ENCODE measurements at places on chromosomes 12 and 14.

DNA sequence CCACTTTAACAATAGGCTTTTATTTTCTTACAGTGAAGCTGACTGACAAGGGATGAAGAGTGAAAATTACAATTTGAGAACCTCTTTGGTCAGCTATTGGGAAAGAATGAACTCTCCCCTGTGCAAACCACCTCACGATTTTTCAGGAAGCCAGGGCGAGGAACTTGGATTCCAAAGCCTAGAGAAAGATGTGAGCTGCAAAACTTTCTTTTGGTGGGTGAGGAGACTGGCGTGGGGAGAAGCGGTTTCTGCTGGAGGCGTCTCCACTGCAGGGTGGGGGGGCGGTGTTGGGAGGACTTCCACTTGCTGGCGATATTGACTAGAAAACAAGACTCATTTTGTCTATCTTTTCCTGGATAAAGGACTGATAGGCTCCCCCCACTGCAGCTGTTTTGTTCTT, 59.3 kb upstream of the VRK1 start:
- DNase-seq: no peak

DNA sequence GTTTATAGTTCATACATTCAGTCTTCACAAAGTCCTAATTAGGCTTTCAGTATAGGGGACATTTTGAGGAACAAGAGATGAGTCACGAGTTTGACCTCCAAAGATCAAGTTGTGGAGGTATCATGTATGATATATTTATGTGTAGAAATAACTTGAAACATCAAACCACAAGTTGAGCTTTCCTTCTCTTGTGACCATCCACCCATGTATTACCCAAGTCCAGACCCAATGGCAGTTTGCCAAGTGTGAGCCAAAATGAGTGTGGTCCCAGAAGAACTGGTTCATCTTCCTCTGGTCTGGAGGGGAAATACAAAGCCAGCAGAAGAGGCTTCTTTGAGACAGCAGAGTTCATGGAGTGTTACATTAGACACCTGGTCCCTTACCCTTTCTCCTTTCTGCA, 104.9 kb downstream of the ATP23 start:
- no peak for DNase-seq

GRCh38 chr14:99590746-99591555, 13.1 kb downstream of the CCDC85C start:
- no peak for DNase-seq

DNA sequence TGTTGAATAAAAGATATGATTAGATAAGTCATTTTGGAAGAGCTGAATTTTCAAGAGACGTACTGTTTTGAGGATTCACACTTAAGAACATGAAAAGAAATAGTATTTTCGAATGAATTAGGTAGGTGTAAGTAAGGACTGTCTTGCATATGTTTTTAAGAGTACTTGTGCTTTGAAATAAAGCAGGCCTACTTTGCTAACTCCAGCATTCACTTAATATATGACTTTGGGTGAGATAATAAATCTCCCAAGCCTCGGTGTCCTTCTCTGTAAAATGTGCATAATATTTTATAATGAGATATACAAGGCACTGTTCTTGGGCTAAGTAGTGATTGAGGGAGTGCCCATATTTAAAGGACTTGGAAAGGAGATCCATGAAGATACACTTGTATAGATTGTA, 54.6 kb downstream of the WASHC4 start:
- DNase-seq: no peak

DNA sequence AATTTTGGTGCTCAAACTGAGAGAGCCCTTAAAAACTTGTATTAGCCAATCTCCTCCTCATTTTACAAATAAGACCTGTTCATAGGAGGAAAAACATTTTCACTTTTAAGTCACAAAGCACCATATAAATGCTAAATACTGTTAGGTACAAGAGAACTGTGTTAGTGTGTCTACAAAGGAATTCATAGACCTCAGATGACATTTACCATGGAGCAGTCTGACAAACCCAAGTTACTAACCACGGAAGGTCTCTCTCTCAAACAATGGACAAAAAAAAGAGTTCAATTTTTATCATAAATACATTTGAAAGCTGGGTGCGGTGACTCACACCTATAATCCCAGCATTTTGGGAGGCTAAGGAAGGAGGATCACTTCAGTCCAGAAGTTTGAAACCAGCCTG, 10.0 kb downstream of the SBNO1 start:
- DNase-seq: no peak

- DNase-seq: no peak
Measured at GRCh38 chr14:100601914-100602313, 14.7 kb upstream of the BEGAIN start.

DNA sequence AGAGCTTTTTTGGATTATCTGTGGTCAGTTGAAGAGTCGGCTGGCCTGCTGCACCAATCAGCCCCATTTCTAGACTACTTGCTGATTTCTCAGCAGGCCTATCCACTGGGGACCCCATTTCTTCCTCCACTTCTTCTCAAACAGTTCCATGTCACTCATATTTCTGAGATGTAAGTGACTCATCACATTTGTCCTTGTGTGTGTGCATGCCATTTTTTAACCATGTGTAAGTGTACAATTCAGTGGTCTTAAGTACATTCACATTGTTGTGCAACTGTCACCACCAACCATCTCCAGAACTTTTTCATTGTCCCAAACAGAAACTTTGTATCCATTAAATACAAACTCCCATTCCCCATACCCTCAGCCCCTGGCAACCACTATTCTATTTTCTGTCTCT, 14.2 kb downstream of the TMEM229B start:
- DNase-seq: no peak

DNA sequence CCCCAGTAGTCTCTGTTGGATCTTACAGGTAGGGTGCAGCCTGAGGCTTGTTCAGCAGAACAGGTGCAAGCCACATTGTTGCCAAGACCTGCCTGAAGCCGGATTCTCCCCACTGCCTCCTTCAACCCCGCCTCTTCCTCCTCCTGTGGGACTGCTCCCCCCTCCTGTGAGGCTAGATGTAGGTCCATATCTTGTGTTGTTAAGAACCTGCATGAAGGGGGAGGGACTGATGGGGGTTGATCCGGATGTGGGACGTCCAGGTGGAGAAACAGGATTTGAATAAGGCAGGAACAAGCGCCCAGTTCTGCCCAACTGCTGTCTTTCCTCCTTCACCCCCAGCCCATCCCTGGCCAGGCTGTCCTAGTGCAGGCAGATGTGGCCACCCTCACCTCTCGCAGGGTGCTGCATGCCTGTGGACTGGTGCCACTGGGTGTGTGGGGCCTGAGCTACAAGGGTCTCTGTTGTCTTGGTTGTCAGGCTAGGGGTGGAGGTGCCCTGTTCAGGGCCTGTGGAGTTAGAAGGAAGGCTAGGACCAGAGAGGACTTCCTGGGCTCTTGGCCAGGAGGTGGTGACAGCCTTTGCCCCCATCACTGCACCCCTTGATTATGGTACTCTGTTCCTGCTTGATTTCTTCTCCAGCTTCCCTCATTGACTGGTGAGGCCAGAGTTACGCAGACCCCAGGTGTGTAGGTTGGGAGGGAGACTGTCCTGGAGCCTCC, 1.4 kb downstream of the NR4A1 start:
- no peak for DNase-seq

GRCh38 chr12:108694812-108695278, 36.5 kb downstream of the CORO1C start:
- DNase-seq: no peak

DNA sequence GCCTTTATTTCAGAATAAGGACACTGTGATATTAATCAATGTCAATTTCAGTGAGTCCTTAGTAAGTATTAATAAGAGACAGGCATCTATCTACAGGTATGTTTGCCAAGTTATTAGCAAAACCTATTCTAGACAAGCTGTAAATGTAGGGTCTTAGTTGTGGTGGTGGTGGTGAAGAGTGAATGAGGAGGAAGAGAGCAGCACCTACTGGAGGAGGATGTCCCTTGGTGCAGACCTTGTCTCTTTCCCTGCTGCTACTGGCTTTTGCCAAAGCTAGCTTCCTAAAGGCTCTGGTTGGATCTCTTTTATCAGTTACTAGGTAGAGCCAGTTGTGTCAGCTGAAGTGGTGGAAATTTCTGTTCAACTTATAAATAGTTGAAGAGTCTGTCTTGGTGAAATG, 304.8 kb upstream of the ATP2B1 start:
- DNase-seq: no peak

All from stimulated activated CD8-positive, alpha-beta memory T cell treated with anti-CD3 and anti-CD28 coated beads, Interleukin-7, amount 100 ng/mL, for 4 hours (primary cell).